ENCODE measurements at places on chromosomes 4 and X.

GRCh38 chrX:10570601-10571000 is 49.8 kb downstream of the MID1 start:
- DNase-seq: no peak

- no peak for DNase-seq
These were observed 143.3 kb upstream of the KLHL4 start for GRCh38 chrX:87374324-87374723.

DNA sequence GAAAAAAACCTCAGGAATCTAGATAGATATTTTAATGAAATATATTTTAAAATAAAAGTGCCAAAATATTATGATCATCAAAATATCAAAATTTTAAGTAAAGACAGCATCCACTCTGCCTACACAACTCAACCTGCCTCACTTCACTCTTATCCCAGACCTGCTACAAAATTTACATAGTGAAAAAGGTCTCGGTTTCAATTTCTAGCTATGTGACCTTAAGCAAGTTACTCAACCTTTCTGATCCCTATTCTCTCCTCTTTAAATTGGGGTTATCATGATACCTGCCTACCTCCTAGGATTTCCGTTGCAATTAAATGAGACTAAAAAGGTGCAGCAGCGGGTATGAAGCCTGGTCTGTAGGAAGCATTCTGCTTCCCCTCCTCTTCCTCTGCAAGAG is 72.9 kb downstream of the FAM114A1 start:
- DNase-seq: no peak

- no peak for DNase-seq
These were observed 140.6 kb upstream of the ARX start for GRCh38 chrX:25156323-25156722.
